Amniotic stem cell (primary cell): ENCODE measurements at places on chromosomes 2 and 18.

DNA sequence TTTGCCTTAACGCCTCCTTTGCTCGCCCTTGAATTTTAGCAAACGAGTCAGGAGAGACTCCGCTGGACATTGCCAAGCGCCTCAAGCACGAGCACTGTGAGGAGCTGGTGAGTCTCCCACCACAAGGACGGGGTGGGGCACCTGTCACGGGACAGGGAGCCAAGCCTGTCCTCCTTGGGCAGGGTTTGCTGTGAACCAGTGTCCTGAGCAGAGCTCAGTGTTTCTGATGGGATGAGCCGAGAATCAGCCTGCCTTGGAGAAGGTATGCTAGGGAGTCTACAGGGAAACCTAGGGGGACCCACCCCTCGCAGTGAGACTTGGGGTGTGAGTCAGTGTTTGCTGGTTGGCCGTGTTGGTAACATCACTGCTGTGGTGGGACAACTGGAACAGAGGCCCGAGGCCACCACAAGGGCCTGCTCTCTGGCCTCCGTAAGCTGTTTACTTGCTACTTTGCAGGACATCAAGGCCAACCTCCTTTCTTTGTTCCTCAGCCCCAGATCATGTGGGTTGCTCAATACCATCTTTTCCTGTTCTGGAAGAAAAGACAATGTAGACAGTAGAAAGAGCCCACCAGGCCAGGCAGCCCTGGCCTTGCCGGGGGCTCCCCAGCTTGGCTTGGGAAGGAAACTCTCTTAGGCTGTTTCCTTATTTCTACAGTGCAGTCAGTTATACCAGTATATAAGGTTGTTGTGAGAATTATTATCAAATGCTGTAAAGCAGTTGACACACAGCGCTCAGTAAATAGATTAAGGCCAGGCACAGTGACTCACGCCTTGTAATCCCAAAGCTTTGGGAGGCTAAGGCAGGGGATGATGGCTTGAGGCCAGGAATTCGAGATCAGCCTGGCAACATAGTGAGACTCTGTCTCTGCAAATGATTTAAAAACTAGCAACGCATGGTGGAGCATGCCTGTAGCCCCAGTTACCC is 42.4 kb downstream of the ITGB1BP1 start:
- DNase-seq, result peak; percentile 80

DNA sequence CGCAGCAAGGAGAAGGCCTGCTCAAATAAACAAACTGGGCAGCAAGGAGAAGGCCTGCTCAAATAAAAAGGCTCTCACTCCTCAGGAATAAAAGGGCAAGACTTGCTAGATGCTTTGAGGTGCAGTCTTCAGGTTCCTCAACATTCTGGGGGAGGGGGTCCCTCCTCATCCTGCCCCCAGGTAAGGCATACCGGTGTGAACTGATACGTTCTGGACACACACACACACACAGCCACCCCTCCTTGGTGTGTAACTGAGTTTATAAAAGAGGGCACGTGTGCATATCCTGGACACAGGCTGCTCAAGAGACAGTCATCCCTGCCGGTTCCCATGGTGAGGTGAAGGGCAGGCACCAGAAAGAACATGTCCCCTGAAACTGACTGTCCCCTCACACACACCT is 4.5 kb downstream of the TEX261 start:
- DNase-seq, result no peak

GRCh38 chr2:166653185-166653813 is 159.2 kb upstream of the SCN7A start:
- no peak for DNase-seq

DNA sequence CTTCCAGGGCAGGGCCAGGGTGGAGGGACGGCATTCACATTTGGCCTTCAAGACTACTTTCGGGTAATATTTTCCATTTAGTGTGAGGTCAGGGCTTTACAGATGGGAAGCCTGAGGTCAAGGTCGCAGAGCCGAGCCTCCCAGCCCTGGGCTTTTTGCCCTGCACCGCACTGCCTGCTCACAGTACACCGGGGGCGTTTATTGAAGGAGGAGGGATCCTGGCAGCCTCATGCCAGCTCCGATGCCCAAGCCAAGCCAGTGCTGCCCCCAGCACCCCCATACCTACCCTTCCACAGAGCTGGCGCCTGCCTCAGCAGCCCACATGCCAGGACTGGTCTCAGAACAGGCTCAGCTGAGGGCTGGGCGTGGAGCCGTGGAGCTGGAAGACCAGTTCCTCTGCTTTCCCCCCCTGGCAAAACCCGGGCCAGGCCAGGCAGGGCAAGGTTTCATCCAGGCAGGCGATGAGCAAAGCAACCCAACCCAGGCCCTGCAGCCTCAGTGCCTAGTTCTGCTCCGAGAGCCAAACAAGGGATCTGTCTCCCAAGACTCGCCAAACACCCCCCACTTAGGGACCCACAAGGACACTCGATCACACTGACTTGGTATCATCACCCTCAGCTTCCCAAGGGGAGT is 11.9 kb downstream of the SDC1 start:
- no peak for DNase-seq

- DNase-seq, result no peak
Measured at GRCh38 chr2:199509403-199509802, 51.7 kb upstream of the SATB2 start.

DNA sequence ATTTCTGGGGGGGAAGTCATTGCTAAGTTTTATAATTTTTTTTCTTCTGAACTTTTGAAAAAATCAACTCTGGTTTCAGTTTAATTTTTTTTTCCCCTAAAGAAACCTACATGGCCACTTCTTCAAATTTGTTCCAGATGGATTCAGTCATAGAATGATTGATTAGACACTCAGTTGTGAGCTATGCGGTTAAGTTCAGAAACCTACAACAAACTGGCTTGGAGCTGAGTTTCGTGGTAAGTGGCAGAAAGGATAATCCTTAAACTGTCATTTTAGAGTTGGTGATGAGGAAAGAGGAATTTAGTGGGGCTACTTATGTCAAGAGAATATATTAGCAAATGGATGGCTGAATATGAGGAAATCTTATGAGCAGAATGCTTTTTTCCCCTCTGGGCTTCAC is 23.7 kb downstream of the EFEMP1 start:
- DNase-seq, result no peak

DNA sequence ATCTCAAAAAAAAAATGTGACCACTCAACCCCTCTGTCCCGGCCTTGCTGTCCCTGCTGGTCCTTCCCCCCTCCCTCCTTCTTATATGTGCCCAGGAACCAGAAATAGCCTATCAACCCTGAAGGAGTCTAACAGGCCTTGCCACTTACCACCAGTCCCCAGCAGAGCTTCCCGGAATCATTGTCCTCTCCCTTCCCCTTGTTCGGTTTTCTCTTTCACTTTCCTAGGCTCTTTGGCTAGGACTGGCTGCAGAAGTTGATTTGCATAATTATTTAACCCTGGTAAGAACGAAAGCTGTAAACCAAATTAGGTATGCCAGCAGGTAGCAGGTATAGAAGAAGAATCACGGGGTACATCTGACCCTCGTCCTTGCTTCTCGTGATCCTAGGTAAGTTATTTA is 72.6 kb upstream of the ZNF532 start:
- DNase-seq, result no peak

DNA sequence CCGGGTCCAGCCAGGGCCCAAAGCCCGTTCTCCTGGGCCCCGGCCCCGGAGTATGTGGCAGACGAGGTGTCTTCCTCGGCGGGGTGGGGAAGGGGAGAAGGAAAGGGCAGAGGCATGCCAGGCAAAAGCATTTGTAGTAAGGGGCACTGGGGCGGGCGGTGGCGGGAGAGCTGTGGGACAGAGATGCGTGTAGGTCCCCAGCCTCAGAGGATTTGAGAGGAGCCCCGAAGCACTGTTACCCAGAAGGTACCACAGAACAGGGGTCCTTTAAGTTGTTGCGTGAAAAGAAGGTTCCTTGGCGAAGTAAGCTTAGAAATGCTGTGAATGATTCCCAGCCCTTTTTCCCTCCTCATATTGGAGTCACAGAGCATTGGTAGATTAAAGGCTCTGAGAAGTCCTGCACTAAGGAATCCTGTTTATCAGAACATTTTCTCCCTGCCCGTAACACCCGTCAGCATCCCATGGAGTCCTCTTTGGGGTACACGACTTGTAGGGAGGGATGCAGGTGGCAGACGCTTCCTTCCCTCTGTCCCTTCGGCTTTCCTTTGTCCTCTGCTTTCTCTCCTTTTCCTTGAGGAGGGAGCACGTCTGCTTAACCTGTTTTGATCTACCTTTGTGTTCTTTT is 12.5 kb downstream of the GAREM2 start:
- DNase-seq, result no peak

DNA sequence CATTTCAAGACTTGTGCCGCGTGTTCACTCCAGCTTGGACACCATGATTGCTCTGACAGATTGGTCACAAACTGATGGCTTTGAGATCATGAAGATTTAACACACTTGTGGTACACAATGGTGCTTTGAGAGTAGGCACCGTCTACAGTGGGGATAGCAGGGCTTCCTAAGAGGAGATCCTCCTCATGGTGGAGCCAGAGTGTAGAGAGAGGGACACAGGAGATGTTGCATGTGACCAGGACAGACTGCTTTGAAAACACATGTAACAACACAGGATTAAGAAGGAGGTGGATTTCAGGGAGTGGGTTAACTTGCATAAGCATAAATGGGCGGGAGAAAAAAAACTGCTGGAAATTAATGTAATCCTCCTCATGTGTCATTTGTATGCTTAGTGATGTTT is 95.7 kb upstream of the LINC00305 start:
- DNase-seq, result no peak

GRCh38 chr2:204880928-204881327 is 335.7 kb downstream of the PARD3B start:
- DNase-seq, result no peak

DNA sequence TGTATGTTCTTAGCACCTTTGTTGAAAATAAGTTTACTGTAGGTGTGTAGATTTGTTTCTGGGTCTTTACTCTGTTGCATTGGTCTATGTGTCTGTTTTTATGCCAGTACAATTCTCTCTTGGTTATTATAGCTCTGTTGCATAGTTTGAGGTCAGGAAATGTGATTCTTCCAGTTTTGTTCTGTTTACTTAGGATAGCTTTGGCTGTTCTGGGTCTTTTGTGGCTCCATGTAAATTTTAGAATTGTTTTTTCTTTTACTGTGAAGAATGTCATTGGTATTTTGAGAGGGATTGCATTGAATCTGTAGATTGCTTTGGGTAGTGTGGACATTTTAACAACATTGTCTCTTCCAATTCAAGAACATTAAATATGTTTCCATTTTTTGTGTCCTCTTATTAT is 69.1 kb downstream of the ANKRD62 start:
- DNase-seq, result no peak

- DNase-seq, result no peak
Measured at GRCh38 chr2:109311771-109312170, 182.8 kb downstream of the SH3RF3 start.

GRCh38 chr2:78145997-78146722 is 624.0 kb upstream of the LRRTM4 start:
- DNase-seq, result no peak

DNA sequence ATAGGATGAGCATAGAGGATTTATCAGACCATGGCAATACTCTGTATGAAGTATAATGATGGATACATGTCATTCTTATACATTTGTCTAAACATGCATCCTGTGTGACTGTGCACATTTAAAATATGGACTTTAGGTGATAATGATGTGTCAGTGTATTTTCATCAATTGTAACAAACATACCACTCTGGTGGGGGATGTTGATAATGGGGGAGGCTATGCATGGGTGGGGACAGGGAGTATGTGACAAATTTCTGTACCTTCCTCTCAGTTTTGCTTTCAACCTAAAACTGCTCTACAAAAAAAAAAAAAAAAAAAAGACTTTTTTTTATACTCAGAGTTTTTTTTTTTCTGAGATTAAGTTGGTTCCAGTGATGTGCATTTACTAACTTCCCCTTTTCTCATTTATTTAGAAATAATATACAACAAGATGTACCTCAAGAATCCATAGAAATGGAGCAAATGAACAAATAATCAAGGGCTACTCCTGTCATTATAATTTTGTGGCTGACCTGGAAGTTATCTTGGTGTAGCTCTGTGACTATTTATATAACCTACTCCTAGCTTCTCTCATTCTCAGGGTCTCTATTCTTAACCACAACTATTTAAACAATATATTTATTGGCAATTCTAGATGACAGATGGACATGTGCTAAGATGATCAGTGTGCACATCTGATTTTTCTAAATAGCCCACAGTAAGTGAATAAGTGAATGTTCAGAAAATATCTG is 108.9 kb upstream of the ITGA4 start:
- DNase-seq, result no peak

- DNase-seq, result no peak
Measured at GRCh38 chr2:8357738-8358518, 323.9 kb upstream of the ID2 start.

- DNase-seq, result no peak
Measured at GRCh38 chr2:20669562-20670314, 2.8 kb downstream of the GDF7 start.

- DNase-seq, result no peak
Measured at GRCh38 chr2:74702001-74702715, 48.1 kb downstream of the SEMA4F start.

GRCh38 chr18:62384068-62384467 is 59.0 kb downstream of the TNFRSF11A start:
- DNase-seq, result no peak

GRCh38 chr18:53991202-53991601 is 233.3 kb downstream of the MBD2 start:
- no peak for DNase-seq

- DNase-seq, result no peak
Measured at GRCh38 chr2:20668451-20668850, 1.5 kb downstream of the GDF7 start.

GRCh38 chr18:49241852-49242251 is 218.6 kb downstream of the DYM start:
- DNase-seq, result no peak

GRCh38 chr18:8005870-8006569 is 438.9 kb downstream of the PTPRM start:
- no peak for DNase-seq

- DNase-seq, result no peak
Measured at GRCh38 chr2:168740788-168741187, 61.6 kb upstream of the NOSTRIN start.

DNA sequence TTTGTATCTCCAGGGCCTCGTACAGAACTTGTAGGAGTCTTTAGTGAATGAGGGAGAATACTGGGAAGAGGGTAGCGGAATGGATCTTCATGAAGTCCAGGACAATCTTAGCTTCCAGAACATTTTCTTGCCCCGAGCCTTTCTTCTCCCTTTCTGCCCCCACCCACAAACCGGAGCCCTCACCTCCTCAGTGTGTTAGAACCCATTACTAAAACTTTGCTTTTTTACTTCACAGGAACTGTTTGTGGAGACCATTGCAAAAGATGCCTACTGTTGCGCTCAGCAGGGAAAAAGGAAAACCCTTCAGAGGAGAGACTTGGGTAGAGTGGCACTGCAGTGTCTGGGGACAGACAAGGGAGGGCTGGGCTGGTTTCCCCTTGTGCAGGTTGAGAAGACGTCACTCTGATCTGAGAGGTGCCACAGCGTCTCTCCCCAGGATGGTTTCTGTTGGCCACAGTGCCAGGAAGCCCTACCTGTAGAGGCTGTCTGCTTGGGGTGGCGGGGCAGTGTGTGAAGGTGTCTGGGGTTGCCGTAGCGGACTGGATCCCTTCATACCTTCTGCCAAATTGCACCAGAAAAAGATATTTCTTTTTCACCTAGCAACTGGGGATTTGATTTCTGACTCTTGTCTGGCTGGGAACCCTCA is 786 bp downstream of the POLE4 start:
- no peak for DNase-seq

- DNase-seq, result no peak
Measured at GRCh38 chr18:26574958-26575864, 26.9 kb upstream of the KCTD1 start.

- DNase-seq, result no peak
Measured at GRCh38 chr2:25386971-25387875, 45.5 kb upstream of the DNMT3A start.

- DNase-seq, result no peak
Measured at GRCh38 chr18:67467188-67467587, 49.3 kb downstream of the DSEL start.
